ENCODE measurements at places on chromosomes 6 and 20. TPM values are rescaled to one million over a fixed set of nuclear protein-coding genes. Genes with fewer than 3 reads are reported as not detected.

The CST5 gene
- total RNA-seq: 1.9 TPM

The KHDRBS2 gene
- 0.62 TPM for total RNA-seq

DNA sequence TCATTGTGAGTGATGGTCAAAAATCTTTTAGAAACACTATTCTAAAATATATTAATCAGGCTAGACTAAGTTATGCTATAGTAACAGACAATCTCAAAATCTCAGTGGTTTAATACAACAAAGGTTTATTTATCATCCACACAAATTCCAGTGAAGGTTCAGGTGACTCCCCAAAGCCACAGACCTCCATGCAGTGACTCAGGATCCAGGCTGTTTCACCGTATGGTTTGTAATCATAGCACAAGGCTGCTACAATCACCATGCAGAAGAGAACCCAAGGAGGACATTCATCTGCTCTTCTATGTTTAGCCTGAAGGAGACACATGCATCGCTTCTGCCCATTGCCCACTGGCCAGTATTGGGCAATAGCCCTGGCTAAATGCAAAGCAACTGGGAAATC lies 46.2 kb downstream of the BFSP1 start:
- no peak for ATAC-seq

- ATAC-seq: no peak
These were observed 851.2 kb upstream of the EYS start for GRCh38 chr6:66558189-66558588.

GRCh38 chr6:41557335-41557734 lies 11.2 kb downstream of the FOXP4 start:
- no peak for ATAC-seq

The SLC22A16 gene
- 0.35 TPM for total RNA-seq

DNA sequence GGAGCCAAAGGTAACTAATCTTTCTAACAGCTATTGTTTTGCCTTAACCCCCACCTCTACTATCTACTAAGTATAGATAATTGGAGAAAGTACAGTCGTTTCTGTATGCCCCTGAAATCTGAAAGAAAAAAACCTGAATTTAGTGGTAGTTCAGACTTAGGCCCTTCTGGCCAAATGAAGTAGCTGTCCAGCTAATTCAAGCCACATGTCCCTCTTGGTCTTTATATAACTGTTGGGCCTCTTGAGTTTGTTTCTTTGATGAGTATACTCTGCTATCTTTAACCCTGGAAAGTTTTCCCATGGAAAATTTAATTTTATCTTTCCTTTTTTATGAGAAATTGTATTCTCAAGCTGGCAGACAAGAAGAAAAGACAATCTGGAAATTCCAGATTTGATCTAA lies 73.0 kb upstream of the FAM8A1 start:
- ATAC-seq: no peak

The GNAS-AS1 gene
- not detected for total RNA-seq

GRCh38 chr6:1311400-1312202 lies at the start of gene FOXQ1:
Gene FOXQ1, plus strand, starts transcription at chr6:1312098. Its CDS starts 607 bp downstream, at chr6:1312705.
- ATAC-seq: peak; percentile 73

GRCh38 chr20:63587776-63588591 lies 13.9 kb upstream of the HELZ2 start:
- no peak for ATAC-seq

- no peak for ATAC-seq
These were observed 166.4 kb upstream of the CITED2 start for GRCh38 chr6:139540894-139541293.

Measured in gastroesophageal sphincter (tissue), 4 donors.